SJCRH30 (cell line): ENCODE measurements at places on chromosomes 1 and 21. TPM values are rescaled to one million over a fixed set of nuclear protein-coding genes. Genes with fewer than 3 reads are reported as not detected.

The C1orf94 gene
- total RNA-seq = 5.7 and 6.9 TPM in 2 replicates

DNA sequence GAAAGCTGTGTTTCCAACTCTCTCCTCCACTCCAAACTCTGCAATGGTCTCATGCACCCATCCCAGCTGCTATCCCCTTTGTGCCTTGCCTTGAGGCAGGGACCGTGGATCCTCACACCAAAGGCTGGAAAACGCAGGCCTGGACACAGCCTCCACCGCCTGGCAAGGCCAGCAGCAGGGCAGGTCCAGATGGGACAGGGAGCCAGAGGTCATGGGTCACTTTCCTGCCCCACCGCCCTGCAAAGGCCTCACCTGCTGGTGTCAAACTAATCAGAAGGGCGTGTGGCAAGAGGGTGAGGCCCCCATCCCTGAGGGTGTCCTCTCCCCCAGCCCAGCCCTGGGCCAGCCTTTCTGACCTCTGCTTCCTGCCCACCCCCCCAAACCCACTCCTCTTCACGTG, 106.3 kb downstream of the PAX7 start:
- H3K36me3 ChIP-seq = no peaks in the 10 kb centered on the region
- H3K4me1 ChIP-seq = no peaks in the 10 kb centered on the region
- H3K4me3 ChIP-seq = no peak overlapping the region
- DNase-seq = no peak

GRCh38 chr21:43861706-43862105, 3.3 kb upstream of the AGPAT3 start:
- H3K27me3 ChIP-seq = peaks cover 26% of the 10 kb centered on the region
- H3K4me3 ChIP-seq = no peak overlapping the region
- DNase-seq = no peak
- no peak overlapping the region for H3K27ac ChIP-seq

DNA sequence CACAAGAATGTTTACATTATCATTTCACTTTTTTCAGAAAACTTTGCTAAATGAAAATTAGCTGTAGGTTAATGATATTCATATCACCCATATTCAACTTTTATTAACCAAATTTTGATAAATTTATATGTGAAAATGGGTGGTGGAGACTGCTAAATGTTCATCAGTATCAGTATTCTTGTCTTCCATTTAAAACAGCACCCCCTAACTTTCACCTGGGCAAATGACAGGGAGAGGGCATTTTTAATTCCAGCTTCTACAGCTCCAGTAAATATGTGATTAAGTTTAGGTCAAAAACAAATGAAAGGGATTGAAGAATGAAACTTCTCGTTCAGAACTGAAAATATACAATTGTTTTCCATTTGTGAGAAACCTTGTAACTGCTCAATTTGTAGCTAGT, 722.2 kb downstream of the KCNT2 start:
- no peaks in the 10 kb centered on the region for H3K4me1 ChIP-seq
- H3K27ac ChIP-seq = no peak overlapping the region
- no peak for DNase-seq

The ATP1A4 gene
- total RNA-seq = not detected in 2 replicates

The AMY1A gene
- total RNA-seq = not detected in 2 replicates

The OR2L13 gene
- total RNA-seq = not detected in 2 replicates

- no peak for DNase-seq
- H3K27me3 ChIP-seq = 0 out of 2 replicates have a peak, but pooled peaks cover 3% of the 10 kb centered on the region
- no peaks in the 10 kb centered on the region for H3K36me3 ChIP-seq
- H3K4me3 ChIP-seq = no peak overlapping the region
- no peak overlapping the region for H3K27ac ChIP-seq
These were observed 489.6 kb downstream of the TTLL7 start for GRCh38 chr1:83509301-83509781.

DNA sequence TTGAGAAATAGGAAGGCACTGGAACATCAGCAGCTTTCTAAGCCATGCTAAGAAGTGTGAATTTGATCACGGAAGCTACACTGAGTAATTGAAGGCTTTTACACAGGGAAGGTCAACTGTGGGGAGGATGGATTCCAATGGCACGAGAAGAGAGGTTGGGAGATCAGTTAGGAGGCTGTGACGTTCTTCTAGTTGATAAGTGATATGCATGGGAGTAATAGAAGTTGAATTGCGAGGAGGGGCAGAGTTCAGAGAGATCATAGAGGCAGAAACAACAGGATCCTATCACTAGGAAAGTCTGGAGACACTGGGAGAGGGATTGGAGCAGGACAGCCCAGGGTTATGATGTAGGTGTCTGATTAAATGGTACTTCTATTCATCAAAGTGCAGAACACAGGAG, 16.2 kb downstream of the LMOD1 start:
- H3K27ac ChIP-seq = no peak overlapping the region
- no peak for DNase-seq
- no peaks in the 10 kb centered on the region; the same call in 1 of the 2 replicates for H3K27me3 ChIP-seq
- no peaks in the 10 kb centered on the region for H3K36me3 ChIP-seq
- peaks cover 12% of the 10 kb centered on the region for H3K4me1 ChIP-seq

GRCh38 chr1:226496453-226497015, 52.0 kb upstream of the STUM start:
- no peak for DNase-seq
- no peaks in the 10 kb centered on the region for H3K27me3 ChIP-seq
- H3K36me3 ChIP-seq = no peaks in the 10 kb centered on the region
- H3K4me3 ChIP-seq = no peak overlapping the region

GRCh38 chr21:34724857-34725195, 56.0 kb downstream of the CLIC6 start:
- H3K27me3 ChIP-seq = no peaks in the 10 kb centered on the region
- no peak overlapping the region for H3K4me3 ChIP-seq
- H3K4me1 ChIP-seq = peaks cover 8% of the 10 kb centered on the region
- no peaks in the 10 kb centered on the region for H3K36me3 ChIP-seq
- DNase-seq = no peak

DNA sequence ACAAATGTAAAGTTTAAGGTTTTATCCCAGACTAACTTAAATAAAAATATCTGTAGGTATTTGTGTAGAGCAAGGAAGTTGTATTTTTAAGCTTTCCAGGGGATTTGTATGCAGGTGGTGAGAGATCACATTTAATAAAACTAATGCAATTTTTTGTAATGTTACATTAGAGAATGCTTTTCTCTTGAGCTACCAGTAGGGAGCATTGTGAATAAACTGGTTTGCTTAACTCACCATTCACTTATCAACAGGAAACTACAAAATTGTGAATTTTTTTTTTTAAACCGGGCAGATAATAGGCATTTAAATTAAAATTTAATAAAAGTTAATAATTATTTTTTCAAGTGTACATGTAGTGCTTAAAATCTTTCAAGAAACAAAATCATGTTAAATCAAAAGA, 78.6 kb downstream of the IVNS1ABP start:
- no peaks in the 10 kb centered on the region for H3K4me1 ChIP-seq
- no peaks in the 10 kb centered on the region for H3K27me3 ChIP-seq
- no peak overlapping the region for H3K27ac ChIP-seq
- no peaks in the 10 kb centered on the region for H3K36me3 ChIP-seq
- no peak overlapping the region for H3K4me3 ChIP-seq

DNA sequence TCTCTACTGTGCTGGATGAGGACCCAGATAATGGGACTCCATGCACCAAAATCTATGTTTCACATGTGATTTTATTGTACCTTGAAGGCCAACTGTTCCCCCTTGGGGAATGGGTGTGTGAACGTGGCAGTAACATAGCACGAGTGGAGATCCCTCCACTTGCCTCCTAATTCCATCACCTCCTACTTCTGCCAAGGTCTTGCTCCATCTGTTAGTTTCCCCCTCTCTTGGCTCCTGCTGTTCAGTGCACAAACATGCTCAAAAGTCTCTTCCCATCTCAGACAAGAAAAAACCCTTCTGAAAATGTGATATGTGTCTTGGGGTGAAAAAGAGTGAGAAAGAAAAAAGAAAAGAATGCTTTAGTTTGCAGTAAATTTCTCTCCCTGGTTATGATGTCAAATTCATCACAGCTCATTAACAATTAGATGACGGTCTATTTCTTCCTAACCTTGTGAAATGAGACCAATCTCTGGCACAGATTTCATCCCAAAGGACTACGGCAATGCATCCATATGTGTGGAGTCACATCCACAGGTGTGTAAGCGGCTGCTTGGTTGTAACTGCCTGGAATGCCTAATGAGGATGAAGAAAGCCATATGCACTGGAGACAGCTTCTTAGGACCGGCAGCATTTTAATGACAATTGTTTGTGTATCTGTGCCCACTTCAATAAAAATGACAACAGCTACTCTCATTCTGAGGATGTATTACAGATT, 79.3 kb upstream of the DIRAS3 start:
- DNase-seq = no peak
- H3K4me1 ChIP-seq = no peaks in the 10 kb centered on the region; the same call in 1 of the 2 replicates
- H3K27ac ChIP-seq = no peak overlapping the region
- no peaks in the 10 kb centered on the region for H3K27me3 ChIP-seq
- H3K4me3 ChIP-seq = no peak overlapping the region

DNA sequence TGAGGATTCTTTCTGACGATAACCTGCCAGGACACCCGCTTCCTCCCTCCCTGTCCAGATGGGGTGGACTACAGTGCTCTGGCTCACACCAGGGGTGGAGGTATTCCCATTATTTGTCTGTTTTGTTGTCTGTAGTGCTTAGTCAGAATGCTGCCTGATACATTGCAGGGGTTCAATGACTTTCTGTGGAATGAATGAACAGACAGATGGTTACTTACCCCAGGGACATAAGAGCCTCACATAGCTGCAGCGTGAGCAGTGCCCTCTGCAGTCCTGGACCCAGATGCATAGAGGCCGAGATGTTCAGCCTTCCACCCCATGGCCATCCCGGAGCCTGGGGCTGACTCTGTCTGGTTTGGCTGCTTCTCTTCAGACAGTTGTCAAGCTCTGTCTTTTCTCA, 13.0 kb upstream of the F3 start:
- DNase-seq = no peak
- no peak overlapping the region for H3K4me3 ChIP-seq
- no peaks in the 10 kb centered on the region for H3K36me3 ChIP-seq
- no peak overlapping the region for H3K27ac ChIP-seq
- no peaks in the 10 kb centered on the region for H3K27me3 ChIP-seq
- peaks cover 52% of the 10 kb centered on the region for H3K4me1 ChIP-seq

- H3K4me1 ChIP-seq = no peaks in the 10 kb centered on the region
- no peak for DNase-seq
- H3K36me3 ChIP-seq = no peaks in the 10 kb centered on the region
- H3K27ac ChIP-seq = no peak overlapping the region
These were observed 226.4 kb downstream of the DYRK1A start for GRCh38 chr21:37593015-37593414.

The ABCG1 gene
- total RNA-seq = 0.03 and 0.04 TPM in 2 replicates

DNA sequence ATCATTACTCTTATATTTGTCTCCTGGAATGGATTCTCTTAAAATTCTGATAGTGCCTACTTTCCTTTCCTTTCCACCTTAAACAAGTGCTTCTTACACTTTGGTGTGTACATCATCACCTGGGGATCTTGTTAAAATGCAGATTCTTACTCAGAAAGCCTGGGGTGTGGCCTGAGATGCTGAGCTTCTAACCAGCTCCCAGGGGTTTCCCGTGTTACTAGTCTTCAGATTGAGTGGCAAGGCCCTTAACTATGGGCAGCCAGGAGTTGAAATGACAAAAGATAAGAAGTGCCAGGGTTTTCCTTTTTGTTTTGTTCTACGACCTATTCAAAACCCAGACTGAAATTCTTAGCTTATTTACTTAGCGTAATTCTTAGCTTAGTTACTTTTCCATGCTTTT, 159.2 kb downstream of the HFM1 start:
- H3K4me3 ChIP-seq = no peak overlapping the region
- H3K27ac ChIP-seq = no peak overlapping the region
- DNase-seq = no peak
- no peaks in the 10 kb centered on the region for H3K27me3 ChIP-seq

The FAM151A gene
- total RNA-seq = not detected in 2 replicates

GRCh38 chr1:10456048-10456447, 6.2 kb downstream of the CORT start:
- peaks cover 9% of the 10 kb centered on the region for H3K36me3 ChIP-seq
- peak; percentile 43 for DNase-seq
- H3K4me1 ChIP-seq = peaks cover 38% of the 10 kb centered on the region
- H3K27ac ChIP-seq = peak overlapping the region; percentile 69

The MDM4 gene
- total RNA-seq = 26.6 and 41.2 TPM in 2 replicates

DNA sequence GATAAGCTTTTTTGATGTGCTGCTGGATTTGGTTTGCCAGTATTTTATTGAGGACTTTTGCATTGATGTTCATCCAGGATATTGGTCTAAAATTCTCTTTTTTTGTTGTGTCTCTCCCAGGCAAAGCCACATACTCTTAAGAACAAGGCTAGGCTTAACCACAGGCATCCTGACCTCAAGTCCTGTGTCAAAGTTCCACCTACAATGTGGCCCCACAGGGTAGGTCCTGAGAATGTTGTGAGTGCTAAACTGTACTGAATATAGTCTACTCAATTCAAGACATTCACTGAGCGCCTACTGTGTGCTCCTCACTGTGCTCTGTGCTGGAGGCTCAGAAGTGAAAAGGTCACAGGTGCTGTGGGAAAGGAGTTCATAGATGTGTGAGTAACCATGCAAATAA, 20.6 kb downstream of the DDAH1 start:
- no peak overlapping the region for H3K4me3 ChIP-seq
- no peaks in the 10 kb centered on the region for H3K27me3 ChIP-seq
- no peaks in the 10 kb centered on the region for H3K4me1 ChIP-seq
- no peak for DNase-seq

The OR10J1 gene
- not detected in 2 replicates for total RNA-seq

The MAP7D1 gene
- 91.2 and 96.2 TPM in 2 replicates for total RNA-seq

The HHIPL2 gene
- total RNA-seq = 9.5 and 11.7 TPM in 2 replicates

DNA sequence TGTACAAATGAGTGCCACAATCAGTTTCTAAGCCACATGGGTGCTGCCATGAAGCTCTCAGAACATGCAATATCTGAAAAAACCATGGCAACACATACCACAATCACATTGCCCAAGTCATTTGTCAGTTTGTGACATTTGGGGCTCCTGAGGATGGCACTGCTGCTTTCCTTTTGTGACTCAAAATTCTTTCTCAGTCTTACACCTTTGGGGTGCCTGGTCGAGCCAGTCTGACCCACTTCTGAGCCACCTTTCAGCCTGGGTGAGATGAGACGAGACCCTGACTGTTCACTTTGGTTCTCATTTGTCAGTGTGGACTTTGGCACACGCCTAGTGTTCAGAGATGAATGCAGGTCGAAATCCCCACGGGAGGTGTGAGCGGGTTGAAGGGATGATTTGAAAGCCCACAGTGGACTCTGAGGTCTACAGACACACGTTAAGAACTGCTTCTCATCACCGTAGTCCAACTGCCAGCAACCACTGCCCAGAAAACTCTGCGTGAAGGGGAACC, 8.0 kb downstream of the BATF3 start:
- H3K4me3 ChIP-seq = no peak overlapping the region
- no peaks in the 10 kb centered on the region for H3K36me3 ChIP-seq
- no peak overlapping the region for H3K27ac ChIP-seq
- DNase-seq = no peak
- H3K4me1 ChIP-seq = no peaks in the 10 kb centered on the region
